Gastroesophageal sphincter (tissue), 4 donors: ENCODE measurements at places on chromosomes 7 and 10. TPM values are rescaled to one million over a fixed set of nuclear protein-coding genes. Genes with fewer than 3 reads are reported as not detected.

The TAC1 gene
- total RNA-seq: 6.1 TPM

- no peak for ATAC-seq
Measured at GRCh38 chr10:86957471-86958115, at the start of gene MMRN2. Gene MMRN2 (minus strand): TSS chr10:86957615. CDS start chr10:86957541, 74 bp downstream.

DNA sequence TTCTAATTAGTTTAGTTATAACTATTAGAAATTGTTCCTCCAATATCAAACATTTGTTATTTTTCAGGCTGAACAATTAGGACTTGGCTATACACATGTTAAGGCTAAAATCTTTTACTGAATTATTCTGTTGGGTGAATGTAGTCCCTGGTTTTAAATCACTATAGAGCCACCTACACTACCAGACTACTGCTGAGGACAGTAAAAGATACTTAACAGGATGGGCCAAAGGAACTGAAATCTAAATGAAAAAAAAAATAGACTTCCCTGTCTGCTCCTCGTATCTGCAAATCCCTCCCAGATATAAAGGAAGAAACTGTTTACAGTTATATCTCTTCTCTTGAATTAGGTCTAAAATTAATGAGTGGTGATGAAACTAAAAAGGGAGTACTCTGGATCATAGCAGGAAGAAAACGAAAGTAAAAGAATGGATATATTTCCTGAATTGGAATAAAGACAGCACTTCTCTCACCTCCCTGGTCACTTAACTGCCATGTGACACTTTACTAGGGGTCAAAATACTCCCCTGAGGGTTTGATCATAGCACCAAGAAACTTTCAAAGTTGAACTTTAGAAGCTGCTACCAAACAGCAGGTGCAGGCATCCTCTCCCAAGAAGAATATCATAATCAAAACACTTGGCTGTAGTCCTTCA lies 12.7 kb downstream of the FBXW4 start:
- ATAC-seq: no peak

DNA sequence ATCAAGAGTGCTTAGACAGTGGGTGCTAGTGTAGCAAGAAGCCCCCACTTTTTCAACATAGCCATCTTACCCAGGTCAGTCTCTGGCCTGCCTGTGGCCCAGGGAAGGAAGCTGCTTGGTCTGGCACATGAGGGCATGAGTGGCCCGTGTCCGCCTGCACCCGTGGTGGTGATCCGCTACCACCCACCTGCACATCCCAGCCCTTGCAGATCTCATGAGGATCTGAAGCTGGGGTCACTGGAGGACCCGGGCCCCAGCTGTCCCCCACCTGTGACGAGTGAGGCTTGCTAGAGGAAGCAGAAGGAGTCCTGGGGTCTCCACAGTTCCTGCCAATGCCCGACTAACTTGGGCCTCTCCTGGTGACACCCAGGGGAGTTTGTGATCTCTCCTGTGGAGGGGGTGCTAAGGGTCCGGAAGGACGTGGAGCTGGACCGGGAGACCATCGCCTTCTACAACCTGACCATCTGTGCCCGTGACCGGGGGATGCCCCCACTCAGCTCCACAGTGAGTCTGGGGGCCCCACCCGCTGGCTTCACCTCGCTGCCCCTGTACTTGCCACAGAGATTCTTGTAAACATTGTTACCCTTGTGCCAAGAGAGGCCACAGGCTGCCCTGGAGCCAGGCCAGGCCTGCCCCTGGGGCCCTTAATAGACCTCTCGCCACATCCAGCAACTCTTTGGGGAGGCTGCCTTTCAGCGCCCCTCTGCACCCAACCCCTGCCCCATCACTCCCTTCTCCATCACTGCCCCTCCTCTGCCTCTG lies 10.8 kb upstream of the VSIR start:
- no peak for ATAC-seq

- no peak for ATAC-seq
Measured at GRCh38 chr7:111083413-111083812, 7.5 kb upstream of the LRRN3 start.

- ATAC-seq: no peak
Measured at GRCh38 chr10:60623627-60624026, 154.7 kb upstream of the CDK1 start.

DNA sequence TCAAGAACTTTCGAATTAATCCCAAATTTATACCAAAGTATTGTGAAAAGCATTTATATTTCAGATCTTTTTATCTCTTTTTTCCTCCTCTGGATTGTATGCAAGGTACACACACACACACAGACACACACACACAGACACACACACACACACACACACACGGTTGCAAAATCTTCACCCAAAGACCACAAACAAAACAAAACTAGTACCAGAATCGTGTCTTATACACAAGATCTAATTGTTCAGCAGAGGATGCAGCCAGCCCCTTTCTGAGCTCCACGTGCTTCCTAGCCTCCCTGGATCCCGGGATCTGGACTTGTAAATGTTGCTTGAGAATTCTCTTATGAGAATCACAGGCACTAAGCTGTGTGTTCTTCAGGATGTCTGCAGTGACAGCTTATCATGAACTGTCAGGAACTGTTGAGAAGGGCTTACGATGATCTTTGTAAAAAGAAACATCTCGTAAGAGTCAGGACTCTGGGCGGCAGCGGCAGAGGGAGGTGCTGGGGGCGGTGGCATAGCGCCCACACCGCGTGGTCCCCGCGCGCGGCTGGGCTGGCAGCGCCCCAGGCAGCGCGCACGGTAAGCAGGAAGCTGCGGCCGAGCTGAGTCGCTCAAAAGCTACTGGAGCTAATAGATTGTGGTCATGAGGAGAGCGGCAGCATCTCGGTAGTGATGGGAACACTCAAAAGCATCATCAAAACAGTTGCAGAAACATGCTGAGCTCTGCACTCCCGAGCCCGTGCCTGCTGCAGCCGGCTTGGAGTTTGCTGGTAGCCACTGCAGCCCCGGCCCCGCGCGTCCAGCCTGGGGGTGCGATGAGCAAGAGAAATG lies 277.6 kb downstream of the GATA3 start:
- ATAC-seq: peak; percentile 28
